ENCODE measurements at places on chromosomes 4 and X. TPM values are rescaled to one million over a fixed set of nuclear protein-coding genes. Genes with fewer than 3 reads are reported as not detected.

GRCh38 chr4:122576261-122577188, 44.3 kb downstream of the IL21 start:
- no peak overlapping the region for H3K4me3 ChIP-seq
- peaks cover 7% of the 10 kb centered on the region for H3K4me1 ChIP-seq
- H3K36me3 ChIP-seq: no peaks in the 10 kb centered on the region
- H3K27ac ChIP-seq: no peak overlapping the region
- no peaks in the 10 kb centered on the region for H3K27me3 ChIP-seq

- no peaks in the 10 kb centered on the region for H3K27me3 ChIP-seq
- peak overlapping the region; percentile 91 for H3K4me3 ChIP-seq
- peaks cover 10% of the 10 kb centered on the region for H3K4me1 ChIP-seq
- DNase-seq: peak; percentile 56
- peak overlapping the region; percentile 50 for H3K27ac ChIP-seq
Observed at GRCh38 chr4:141636771-141637460, 533 bp downstream of the IL15 start.

DNA sequence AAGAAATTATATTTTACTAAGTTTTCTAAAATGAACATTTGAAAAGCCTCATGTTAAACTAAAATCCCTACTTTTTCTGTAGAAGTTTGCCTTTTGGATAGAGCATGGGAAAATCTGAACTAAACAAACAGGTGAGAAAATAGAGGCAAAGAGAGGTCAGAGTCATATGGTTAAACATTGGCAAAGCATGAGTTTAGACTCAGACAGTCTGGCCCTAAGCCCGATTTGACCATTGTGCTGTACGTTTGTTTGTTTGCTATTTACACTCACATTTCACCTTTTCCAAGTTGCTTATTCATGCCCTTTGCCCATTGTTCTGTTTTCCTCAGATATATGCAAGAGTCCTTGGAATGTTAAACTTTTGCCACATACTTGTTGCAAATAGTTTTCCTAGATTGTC, 85.4 kb downstream of the TIGD2 start:
- no peak for DNase-seq
- H3K27ac ChIP-seq: no peak overlapping the region
- peaks cover 2% of the 10 kb centered on the region for H3K27me3 ChIP-seq

DNA sequence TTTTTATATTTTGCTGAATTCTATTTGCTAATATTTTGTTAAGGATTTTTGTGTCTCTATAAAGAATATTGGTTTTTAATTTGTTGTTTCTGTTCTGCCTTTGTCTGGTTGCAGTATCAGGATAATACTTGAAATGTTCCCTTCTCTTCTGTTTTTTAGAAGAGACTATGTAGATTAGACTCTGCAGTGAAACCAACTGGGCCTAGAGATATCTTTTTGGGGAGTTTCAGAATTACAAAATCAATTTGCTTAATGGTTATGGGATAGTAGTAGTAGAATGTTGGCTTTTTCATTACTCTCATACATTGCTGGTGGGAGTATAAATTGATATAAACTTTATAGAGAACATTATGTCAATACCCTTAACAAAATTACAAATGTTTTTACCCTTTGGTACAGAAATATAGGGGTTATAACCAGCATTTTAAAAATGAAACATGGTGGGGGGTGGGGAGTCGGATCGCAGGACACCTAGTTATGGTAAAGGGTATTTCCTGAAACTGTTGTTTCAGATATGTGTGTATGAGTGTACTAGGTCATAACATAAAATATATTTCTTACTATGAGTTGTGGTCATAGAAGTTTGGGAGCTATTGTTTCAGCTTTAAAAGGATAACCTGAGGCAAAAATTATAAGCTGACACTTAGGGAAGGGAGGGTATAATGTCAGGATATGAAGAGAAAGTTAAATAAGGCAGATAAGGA, 29.0 kb downstream of the CLOCK start:
- H3K4me1 ChIP-seq: no peaks in the 10 kb centered on the region
- H3K27me3 ChIP-seq: no peaks in the 10 kb centered on the region
- H3K27ac ChIP-seq: no peak overlapping the region

- peak; percentile 66 for DNase-seq
- no peaks in the 10 kb centered on the region for H3K27me3 ChIP-seq
- no peak overlapping the region for H3K4me3 ChIP-seq
- no peak overlapping the region for H3K27ac ChIP-seq
Observed at GRCh38 chrX:124086411-124086810, 124.9 kb downstream of the STAG2 start.

- H3K4me1 ChIP-seq: no peaks in the 10 kb centered on the region
- no peak for DNase-seq
- no peaks in the 10 kb centered on the region for H3K27me3 ChIP-seq
- H3K36me3 ChIP-seq: no peaks in the 10 kb centered on the region
- H3K4me3 ChIP-seq: no peak overlapping the region
Observed at GRCh38 chr4:84936123-84936522, 30.4 kb downstream of the WDFY3 start.

- H3K27ac ChIP-seq: no peak overlapping the region
- DNase-seq: no peak
- H3K27me3 ChIP-seq: no peaks in the 10 kb centered on the region
- H3K4me1 ChIP-seq: no peaks in the 10 kb centered on the region
Observed at GRCh38 chrX:39112143-39112542, 310.9 kb downstream of the MID1IP1 start.

- H3K36me3 ChIP-seq: no peaks in the 10 kb centered on the region
- H3K4me1 ChIP-seq: no peaks in the 10 kb centered on the region
- no peaks in the 10 kb centered on the region for H3K27me3 ChIP-seq
- H3K4me3 ChIP-seq: no peak overlapping the region
- no peak for DNase-seq
- H3K27ac ChIP-seq: no peak overlapping the region
Observed at GRCh38 chr4:112172180-112172579, 26.9 kb downstream of the FAM241A start.

DNA sequence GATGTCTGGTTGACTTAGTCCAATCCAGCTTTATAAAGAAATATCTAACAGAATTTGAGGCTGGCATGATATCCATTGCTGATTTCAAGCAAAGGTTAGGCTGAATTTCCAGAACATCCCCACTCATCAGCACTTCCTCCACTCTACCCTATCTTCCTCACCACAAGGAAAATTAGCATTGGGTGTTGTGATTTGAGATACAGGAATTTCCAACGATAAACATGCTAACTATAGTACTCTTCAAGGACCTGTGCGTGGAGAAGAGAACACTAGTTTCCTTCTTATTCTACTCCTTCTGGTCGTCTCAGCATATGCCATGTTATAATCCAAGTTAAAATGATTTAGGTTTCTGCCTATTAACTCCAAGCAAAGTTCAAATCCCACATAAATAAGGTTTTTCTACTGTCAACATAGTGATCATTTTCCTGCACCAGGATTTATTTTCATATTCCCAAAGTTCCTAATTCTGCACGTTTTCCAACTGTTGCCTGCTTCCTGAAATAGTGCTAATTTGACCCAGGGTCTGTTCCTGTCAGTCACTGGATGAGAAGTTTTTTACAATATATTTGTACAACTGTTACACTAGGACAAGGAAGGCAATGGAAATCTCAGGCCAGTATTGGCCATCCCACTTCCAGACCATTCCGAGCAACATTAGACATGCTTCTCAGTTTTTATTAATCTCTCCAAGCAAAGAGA, 177.6 kb upstream of the EDNRA start:
- DNase-seq: no peak
- no peaks in the 10 kb centered on the region for H3K4me1 ChIP-seq
- no peaks in the 10 kb centered on the region for H3K36me3 ChIP-seq
- no peak overlapping the region for H3K4me3 ChIP-seq
- H3K27ac ChIP-seq: no peak overlapping the region

DNA sequence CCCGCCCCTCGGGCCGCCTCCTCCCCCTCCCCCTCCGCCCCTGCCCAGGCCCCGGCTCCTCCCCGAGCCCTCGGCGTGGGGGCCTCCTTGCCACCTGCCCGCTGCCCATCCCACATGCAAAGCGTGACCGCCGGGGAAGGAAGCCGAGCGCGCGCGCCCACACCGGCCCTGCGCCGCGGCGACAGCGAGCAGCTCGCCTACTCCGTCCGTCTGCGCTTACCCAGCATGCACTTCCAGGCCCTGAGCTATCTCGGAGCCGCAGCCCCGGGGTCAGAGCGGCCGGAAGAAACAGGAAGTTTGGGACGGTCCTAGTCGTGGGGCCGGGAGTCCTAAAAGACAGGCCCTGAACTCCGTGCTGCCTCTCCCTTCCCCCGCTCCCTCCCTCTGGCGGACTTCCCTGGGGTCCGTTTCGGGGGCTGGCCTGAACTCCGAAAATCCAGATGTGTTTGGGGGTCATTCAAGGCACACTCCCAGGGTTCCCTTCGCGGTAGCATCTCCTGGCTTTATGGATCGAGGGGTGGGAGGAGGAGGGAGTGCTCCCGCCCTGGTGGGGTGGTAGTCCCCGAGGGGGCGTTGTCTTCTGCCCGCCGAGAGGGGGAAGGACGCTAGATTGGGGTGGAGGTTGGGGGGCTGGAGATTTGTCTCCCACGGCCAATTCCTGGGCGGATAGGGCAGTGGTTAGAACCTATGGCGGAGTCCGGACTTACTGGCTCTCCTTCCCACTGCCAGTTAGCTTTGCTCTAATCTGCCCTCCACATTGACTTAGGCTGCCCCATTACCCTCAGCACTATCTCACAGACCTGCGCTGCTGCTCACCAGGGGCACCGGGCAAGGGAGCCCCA, 25.0 kb upstream of the BCORL1 start:
- no peaks in the 10 kb centered on the region for H3K36me3 ChIP-seq
- no peak for DNase-seq
- H3K4me1 ChIP-seq: peaks cover 38% of the 10 kb centered on the region
- peak overlapping the region; percentile 72 for H3K27ac ChIP-seq

- H3K27me3 ChIP-seq: no peaks in the 10 kb centered on the region
- H3K4me3 ChIP-seq: no peak overlapping the region
- no peaks in the 10 kb centered on the region for H3K4me1 ChIP-seq
- H3K36me3 ChIP-seq: no peaks in the 10 kb centered on the region
- DNase-seq: no peak
- no peak overlapping the region for H3K27ac ChIP-seq
Observed at GRCh38 chr4:141121101-141121500, 12.2 kb downstream of the RNF150 start.

DNA sequence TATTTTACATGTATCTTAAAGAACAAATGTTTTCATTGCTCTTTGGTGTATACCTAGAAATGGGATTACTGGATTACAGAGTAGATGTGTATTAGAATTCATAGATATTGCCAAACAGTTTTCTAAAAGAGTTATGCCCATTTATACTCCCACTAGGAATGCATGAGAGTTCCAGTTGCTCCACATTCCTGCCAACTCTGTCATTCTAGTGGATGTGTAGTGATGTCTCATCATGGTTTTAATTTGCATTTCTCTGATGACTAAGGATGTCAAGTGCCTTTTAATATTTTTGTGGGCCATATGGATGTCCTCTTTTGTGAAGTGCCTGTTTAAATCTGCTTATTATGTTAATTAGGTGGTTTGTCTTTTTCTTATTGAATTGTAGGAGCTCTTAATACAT, 65.6 kb upstream of the BMP2K start:
- no peaks in the 10 kb centered on the region for H3K27me3 ChIP-seq
- H3K36me3 ChIP-seq: no peaks in the 10 kb centered on the region
- H3K4me1 ChIP-seq: no peaks in the 10 kb centered on the region
- H3K27ac ChIP-seq: no peak overlapping the region
- no peak for DNase-seq

GRCh38 chrX:123513585-123514278, 219.1 kb downstream of the THOC2 start:
- no peak for DNase-seq
- no peak overlapping the region for H3K27ac ChIP-seq
- H3K4me1 ChIP-seq: no peaks in the 10 kb centered on the region
- no peaks in the 10 kb centered on the region for H3K27me3 ChIP-seq
- no peak overlapping the region for H3K4me3 ChIP-seq
- no peaks in the 10 kb centered on the region for H3K36me3 ChIP-seq

- no peaks in the 10 kb centered on the region for H3K4me1 ChIP-seq
- DNase-seq: no peak
- no peak overlapping the region for H3K27ac ChIP-seq
- no peak overlapping the region for H3K4me3 ChIP-seq
- H3K27me3 ChIP-seq: no peaks in the 10 kb centered on the region
Observed at GRCh38 chrX:42686706-42687105, 91.3 kb downstream of the PPP1R2C start.

- no peak for DNase-seq
- H3K27me3 ChIP-seq: no peaks in the 10 kb centered on the region
- H3K4me3 ChIP-seq: no peak overlapping the region
- no peaks in the 10 kb centered on the region for H3K36me3 ChIP-seq
Observed at GRCh38 chr4:3436798-3437581, 4.8 kb upstream of the HGFAC start.

- H3K4me1 ChIP-seq: peaks cover 7% of the 10 kb centered on the region
- no peak for DNase-seq
- no peaks in the 10 kb centered on the region for H3K27me3 ChIP-seq
- no peak overlapping the region for H3K27ac ChIP-seq
- peaks cover 2% of the 10 kb centered on the region for H3K36me3 ChIP-seq
Observed at GRCh38 chr4:36304138-36304681, 22.8 kb downstream of the DTHD1 start.

DNA sequence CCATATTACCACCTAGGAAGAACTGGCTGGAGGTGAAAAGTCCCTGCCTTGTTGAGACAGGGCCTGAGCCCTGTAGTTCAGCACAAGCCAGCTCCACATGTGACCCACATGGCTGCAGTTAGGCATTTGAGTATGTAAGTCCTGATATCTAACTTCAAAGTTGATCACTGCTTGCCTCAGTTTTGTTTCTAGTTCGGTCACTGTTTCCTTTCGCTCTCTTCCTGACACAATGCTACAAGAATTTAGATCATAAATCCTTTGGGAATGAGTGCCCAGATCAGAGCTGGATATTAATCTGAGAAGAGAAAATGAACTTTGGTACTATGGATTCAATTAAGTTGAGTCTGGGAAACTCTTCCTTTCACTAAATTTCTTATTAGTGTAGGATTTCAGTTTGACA, 48.4 kb downstream of the AKAP4 start:
- H3K4me1 ChIP-seq: no peaks in the 10 kb centered on the region
- H3K27me3 ChIP-seq: no peaks in the 10 kb centered on the region
- H3K36me3 ChIP-seq: no peaks in the 10 kb centered on the region
- no peak overlapping the region for H3K4me3 ChIP-seq
- no peak for DNase-seq

DNA sequence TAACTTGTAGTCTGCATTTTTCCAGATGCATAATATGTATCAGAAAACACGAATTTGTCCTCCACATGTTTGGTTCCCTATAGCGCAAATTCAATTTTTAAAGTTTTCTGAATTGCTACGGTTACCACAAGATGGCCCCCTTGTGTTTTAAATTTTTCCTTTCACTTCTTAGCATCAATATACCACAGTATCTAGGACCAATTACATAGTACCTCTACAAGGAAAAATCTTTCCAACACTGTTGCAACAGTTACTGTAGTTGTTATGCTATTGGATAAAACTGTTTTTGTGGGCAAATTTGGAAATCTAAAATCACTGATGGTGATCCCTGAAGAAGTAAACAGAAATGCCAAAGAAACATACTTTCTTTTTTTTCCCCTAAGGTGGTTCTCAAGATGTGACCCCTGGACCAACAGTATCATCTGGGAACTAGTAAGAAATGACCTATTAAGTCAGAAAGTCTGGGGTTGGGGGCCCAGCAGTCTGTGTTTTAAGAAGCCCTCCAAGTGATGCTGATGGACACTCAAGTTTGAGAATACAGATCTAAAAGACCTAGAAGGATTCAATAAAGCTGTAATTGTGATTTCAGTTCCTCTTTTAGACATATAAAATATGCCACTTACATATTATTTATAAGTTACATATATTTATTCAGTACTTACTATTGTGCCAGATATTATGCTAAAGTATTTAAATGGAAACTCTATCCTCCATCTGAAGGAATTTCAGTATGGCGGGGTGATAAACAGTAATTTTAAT, 3.1 kb downstream of the ZGRF1 start:
- DNase-seq: no peak
- no peak overlapping the region for H3K4me3 ChIP-seq
- no peaks in the 10 kb centered on the region for H3K27me3 ChIP-seq

The IL1RAPL1 gene
- total RNA-seq: not detected

The SSX1 gene
- total RNA-seq: not detected

The MEPE gene
- total RNA-seq: not detected

Data from natural killer cell (primary cell).